IPS DF 19.7 (cell line): ENCODE measurements at places on chromosomes 7 and 10.
A peak's percentile ranks its signal among the peaks of the same experiment; 100 is the strongest.

- DNase-seq = no peak
These were observed 48.6 kb upstream of the KIF5B start for GRCh38 chr10:32104622-32105509.

DNA sequence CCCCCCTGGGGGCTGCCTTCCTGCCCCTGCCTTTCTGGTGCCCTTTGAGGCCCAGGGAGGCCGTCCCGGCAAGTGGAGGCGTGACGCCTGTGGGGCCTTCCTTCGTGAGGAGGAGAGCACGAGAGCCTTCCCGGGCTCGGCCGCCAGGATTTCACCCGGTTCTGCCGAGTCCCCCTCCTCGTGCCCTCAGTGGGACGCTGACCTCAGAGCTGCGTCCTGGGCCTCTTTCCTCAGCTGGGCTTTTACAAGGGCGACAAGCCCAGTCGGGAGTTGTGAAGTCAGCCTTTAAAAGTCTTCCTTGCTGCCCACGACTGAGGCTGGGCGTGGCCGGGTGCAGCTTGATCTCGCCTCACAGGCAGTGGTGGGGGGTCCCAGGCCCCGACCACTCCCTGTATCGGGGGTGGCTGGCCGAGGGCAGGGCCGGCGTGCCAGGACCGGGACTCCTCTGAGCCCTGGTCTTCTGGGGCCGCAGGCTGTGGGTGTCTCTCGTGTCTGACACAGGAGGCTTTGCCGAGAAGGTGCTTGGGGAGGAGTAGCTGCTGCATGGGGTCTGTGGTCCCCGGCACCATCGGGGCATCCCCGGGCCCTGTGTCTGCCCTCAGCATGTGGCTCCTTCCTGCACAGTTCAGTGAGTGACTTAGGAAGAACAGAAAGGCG is 41.8 kb downstream of the FAM20C start:
- no peak for DNase-seq

- DNase-seq = no peak
These were observed 15.0 kb downstream of the CXCL12 start for GRCh38 chr10:44369854-44370253.

DNA sequence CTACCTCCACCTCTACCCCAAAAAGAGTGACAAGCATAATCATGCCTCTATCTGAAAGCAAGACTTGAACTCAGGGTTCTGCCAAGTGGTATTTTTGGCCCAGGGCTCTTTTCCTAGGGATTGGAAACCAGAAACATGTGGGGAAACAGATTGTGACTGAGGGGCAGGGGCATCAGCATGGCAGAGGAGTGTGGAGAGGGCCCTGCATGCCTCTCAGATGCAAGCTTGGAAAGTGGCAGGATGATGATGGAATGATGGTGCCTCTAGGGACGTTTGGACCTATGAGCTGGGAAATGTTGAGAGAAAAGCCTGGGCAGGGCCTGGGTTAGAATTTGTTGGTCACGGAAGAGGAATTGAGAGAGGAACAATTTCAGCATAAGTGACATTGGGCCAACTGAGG is 78.4 kb upstream of the LEP start:
- DNase-seq = no peak

DNA sequence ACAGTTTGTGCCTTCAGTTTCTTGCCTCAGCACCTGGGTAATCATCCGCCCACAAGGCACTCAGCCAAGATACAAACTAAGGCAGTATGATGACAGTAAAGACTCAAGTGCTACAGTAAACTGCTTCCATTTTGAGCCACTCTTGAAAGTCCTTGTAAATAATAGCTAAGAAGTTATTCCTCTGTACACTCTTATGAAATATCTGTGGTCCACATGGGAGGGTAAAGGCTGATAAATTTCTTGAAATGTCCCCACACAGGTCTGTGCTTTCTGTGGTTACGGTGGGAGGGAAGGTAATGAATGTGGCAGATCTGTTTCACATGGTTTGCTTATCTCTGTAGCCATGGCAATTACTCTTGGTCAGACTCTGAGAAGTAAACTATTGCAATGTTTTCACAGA is 551.0 kb upstream of the ZWINT start:
- DNase-seq = no peak

DNA sequence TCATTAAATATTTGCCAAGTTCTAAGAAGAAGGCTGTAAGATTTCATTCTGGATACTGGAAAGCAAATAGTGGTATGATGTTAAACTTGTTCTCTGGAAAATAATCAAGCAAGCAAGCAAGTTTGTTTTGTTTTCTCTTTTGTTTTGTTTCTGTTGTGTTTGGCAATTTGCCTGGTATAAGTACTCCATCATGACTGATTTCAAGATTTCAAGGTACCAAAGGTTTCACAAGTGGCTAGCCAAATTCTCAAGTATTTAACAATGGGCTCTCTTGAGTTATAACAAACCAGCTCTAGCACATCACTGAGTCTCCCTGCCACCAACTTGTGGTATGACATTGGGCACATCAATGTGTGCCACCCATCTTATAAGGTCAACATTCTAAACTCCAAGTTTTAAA is 151.7 kb upstream of the IGFBP3 start:
- DNase-seq = no peak

DNA sequence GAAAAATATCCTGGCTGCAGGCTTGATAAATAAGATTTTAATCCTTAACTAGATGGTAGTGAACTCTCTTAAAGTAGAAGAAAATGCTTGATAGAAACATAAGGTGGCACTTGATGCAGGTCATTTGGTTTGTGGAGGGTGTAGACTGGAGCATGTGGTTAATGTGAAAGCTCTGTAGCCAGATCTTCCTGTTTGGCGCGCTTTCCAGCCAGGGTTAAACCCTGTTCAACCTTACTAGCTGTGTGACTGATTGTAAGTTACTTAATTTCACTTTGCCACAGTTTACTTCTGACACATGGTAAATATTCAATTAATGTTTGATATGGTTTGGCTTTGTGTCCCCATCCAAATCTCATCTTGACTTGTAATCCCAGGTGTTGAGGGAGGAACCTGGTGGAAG is 394.0 kb downstream of the REEP3 start:
- no peak for DNase-seq

GRCh38 chr7:134873253-134873652 is 93.8 kb downstream of the CALD1 start:
- no peak for DNase-seq

GRCh38 chr7:12322903-12323300 is 80.8 kb downstream of the VWDE start:
- DNase-seq = no peak

DNA sequence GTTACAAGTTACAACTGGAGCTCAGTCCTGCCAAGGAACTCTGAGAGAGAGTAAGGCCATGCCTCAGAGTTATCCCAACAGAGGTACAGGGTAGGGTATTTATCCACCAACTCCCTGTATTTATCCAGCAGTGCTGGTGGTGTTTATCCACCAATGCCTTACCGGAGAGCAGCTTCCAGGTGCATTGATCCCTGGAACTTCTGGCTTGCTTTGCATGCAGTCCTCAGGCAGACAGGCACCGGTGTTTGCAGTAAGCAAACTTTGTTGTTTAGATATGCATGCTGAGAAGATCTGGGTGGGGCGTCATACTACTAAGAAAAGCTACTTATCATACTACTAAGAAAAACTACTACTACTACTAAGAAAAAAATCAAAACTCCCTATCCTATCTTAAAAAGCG is 92.4 kb downstream of the CYP26A1 start:
- DNase-seq = no peak

GRCh38 chr7:4775848-4776623 is 613 bp downstream of the AP5Z1 start:
- no peak for DNase-seq

- DNase-seq = no peak
These were observed 14.7 kb downstream of the KCNMA1 start for GRCh38 chr10:77622889-77623291.

GRCh38 chr10:50431791-50432190 is 180.5 kb upstream of the ASAH2 start:
- no peak for DNase-seq

DNA sequence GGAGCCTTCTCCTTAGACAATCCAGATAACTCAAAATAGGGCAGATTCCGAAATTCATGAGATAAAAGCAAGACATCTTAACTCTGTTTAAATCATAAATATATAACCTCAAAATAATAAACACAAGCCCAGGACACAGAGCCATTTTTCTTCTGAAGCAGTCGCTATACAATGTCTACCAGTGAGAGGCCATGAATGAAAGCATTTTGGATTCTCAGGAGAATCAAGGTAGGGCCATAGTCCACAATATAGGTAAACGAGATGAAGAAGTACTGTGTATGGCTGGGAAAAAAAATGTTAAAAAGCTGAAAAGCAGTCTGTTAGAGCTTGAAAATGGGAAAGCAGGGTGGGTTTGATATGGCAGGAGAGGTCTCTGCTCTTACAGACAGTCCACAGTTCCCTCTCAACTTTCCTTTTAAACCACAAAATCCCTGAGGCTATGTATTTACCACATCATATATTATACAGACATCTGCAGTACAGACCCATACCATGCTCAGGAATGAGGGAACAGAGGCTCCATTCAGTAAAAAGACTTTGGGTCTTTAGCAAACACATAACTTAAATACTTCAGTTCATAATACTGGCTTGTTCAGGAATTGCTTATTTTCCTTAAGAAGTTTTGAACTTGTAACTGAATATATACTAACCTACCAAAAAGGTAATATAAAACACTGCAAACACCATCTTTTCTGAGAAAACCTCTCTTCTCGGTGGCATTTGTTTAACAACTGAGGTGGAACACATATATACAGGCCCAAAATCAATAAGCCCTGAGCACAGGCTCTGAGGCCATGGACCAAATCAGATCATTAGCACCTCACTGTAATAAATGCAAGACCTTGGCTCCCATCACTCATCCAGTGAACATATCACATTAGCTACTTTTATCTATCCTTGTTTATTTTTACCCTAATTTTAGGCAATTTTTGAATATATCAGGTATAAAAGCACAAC is 109.3 kb downstream of the SORBS1 start:
- no peak for DNase-seq

GRCh38 chr7:119397156-119397555 is 875.8 kb upstream of the KCND2 start:
- no peak for DNase-seq

DNA sequence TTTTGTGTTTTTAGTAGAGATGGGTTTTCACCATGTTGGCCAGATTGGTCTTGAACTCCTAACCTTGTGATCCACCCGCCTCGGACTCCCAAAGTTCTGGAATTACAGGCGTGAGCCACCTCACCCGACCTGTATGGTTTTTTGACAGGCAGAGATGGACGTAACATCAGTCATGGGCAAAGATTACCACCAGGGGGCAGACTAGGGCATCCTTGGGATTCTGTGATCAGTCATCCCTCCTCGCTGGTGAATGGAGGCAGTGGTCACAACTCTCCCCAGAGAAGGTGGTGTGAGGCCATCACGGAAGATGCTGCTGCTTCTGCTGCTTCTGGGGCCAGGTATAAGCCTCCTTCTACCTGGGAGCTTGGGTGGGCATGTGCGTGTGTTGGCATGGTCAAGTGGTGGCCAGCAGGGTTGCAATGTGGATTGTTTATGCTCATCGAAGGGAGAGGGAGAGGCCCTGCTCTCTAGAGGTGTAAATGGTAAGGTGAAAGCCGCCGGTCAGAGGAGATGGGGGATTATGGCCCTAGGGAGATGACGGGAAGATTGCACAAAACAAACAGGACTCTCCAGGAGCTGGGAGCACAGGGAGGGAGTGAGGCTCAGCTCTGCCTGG is 122.7 kb upstream of the PRSS1 start:
- peak; percentile 38 for DNase-seq

- DNase-seq = no peak
These were observed 9.6 kb upstream of the CCM2 start for GRCh38 chr7:44990109-44991023.

GRCh38 chr10:442209-442608 is 247.3 kb downstream of the DIP2C start:
- no peak for DNase-seq

DNA sequence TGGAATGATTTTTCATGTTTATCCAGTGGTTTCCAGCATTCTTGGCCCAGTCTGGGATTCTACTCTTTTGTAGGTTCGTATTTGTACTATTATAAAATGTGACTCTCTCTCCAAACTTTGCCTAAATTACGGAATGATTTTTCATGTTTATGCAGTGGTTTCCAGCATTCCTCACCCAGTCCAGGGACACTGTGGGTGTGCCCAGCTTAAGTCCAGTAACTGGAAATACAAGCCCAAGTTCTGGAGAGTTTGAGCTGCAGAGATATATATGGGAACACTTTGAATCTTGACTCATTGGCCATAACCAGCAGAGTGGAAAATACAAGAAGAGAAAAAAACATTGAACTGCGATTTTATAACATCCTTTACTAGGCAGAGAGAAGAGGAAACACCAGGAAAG is 5.9 kb upstream of the MAGI2 start:
- no peak for DNase-seq

DNA sequence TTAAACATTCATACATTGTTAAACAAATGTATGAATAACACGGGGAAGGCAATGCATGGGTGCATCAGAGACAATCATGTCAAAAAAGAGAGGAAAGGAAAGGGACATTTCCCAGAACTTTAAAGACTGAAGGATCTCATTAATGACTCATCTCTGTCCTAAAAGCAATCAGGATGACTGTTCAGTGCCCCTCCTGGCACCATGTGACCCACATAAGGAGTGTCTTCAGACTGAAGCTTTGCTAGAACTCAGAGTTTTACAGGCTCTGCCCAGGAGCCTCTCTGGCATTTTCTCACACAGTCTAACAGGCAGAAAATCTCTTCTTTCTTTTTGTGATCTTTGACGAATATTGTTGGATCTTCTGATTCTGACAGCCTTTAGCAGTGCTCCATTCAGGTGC is 315.3 kb downstream of the OTUD1 start:
- no peak for DNase-seq
